ENCODE measurements at places on chromosomes 2 and 18.

GRCh38 chr2:8146132-8147005 lies 535.5 kb upstream of the ID2 start:
- DNase-seq: no peak

DNA sequence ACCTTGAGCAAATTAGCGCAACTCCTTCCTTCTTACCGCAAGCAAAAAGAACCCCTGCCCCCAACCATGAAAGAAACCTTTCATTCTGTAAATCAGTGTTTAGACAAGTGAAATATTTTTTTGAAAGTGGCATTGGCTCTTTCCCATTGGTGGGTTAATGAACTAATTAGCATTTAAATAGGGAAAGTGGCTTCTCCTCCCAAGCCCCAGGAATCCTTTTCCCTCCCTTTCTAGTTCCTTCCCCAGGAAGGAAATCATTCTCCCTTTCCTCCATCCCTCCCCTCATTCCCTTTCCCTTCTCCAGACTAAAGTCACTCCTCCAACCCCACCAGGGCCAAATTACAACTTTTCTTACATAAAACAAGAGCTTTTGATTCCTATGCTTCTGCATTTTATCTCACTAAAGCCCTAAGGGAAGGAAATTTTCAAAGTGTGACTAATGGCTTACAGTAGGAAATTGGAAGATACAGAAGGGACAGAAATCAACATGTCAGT lies 22.9 kb upstream of the TYMS start:
- no peak for DNase-seq

DNA sequence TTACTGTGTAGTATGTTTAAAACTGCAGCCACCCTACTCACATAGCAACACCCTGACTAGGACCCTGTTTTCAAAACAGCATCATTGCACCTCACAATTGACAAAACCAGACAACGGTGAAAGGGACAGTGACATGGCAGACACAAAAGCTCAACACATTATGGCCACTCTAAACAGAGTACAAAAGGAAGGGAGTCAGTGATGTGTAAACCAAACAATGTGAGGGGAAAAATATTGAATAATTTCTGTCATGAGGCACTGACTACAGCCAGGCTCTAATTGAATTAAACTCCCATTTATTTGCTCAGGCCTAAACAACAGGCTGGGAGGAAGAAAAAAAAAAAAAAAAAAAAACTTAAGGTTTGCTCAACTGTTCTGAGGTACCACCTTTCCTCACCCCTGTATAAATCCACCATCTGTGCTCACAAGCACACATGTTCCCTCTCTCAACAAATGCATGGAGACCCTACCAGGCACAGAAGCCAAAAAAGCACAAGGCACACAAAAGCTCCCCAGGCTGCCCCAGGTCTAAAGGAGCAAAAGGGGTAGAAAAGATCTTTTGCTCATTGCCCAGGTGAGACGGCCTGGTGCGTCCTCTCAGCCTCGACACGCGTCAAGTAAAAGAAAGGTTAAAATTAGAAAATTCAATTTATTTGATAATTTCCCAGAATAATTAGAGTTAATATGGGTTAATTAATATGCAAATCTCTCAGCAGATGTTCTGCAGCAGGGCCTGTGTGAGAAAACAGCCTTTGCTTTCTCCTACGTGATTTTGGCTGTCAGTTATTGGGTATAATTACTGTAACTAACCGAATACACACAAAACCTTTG lies 80.9 kb downstream of the ZEB2 start:
- no peak for DNase-seq

DNA sequence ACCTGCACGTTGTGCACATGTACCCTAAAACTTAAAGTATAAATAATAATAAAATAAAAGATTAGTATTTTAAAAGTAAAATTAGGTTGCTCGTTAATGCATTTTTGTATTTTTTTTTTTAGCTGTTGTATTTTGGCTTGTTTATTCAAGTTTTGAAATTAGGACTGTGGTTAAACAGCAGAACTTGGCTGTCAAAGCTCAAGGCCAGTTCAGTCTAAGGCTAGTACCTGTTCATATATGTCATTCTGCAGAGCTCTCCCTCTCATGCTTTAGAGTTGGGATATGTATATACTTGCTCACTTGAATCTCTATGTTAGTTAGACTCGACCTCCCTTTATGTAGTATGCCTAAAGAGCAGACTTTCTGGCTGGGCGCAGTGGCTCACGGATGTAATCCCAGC lies 32.7 kb downstream of the MOB4 start:
- no peak for DNase-seq

GRCh38 chr2:105397025-105397722 lies 1.7 kb downstream of the FHL2 start:
- DNase-seq: no peak

- no peak for DNase-seq
These were observed 77.1 kb downstream of the BCL11A start for GRCh38 chr2:60476206-60476954.

DNA sequence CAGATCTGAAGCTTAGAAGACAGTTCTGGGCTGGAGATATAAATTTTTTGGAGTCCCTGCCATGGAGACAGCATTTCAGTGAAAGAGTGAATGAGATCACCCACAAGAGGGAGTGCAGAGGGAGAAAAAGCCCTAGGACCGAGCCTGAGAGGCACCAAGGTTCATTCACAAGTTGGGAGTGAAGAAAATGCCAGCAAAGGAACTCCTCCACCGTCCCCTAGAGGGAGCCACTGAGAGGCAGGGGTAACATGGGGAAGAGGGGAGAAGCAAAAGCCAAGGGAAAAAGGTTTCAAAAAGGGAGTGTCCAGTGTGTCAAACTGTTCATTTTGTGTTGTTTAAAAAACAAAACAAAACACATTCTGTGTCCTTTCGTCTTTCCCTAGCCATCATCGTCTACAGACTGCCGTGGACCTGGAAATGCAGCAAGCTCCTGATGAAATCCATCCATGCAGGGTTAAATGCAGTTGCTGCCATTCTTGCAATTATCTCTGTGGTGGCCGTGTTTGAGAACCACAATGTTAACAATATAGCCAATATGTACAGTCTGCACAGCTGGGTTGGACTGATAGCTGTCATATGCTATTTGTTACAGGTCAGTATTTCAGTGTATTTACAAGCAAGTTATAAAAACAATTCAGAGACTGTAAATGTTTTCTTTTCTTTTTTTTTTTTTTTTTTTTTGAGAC lies 19.1 kb downstream of the CYBRD1 start:
- DNase-seq: no peak

- DNase-seq: no peak
These were observed 1060.0 kb upstream of the DDX18 start for GRCh38 chr2:116754381-116755101.

DNA sequence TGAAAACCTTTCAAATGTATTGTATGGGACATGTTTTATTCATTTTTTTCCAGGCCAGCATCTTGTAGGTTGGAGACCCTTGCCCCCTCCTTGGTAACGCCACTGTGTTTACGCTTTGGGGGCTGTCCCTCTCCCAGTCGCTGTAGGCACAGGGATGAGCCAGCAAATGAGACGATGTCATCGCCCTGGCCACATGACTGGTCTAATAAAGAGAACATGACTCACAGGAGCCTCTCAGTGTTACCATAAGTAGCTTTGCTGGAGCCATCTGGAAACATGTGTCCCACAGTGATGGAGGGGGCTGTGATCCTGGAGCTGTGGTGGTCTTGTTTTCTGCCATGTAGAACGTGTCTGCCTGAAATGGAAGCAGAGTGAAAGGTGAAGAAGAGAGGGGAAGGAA lies 78.9 kb downstream of the CD8B2 start:
- DNase-seq: no peak

DNA sequence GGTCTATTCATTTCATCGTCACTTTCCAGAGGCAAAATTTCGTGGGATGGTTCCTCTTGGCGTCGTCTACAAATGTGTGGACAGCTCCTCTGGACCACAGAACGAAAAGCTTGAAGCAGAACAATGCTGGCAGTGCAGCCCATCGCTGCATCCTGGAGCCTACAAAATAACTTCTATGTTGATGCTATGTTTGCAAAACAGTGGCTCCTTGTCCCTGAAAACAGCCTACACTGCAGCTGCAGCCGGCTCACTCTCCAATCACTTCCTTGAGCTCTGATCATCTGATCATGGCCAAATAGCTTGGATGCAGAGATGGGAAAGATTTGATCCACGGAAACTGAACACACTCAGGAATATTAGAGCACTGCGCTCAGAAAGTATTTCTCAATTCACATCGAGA lies 60.0 kb downstream of the DOCK10 start:
- no peak for DNase-seq

DNA sequence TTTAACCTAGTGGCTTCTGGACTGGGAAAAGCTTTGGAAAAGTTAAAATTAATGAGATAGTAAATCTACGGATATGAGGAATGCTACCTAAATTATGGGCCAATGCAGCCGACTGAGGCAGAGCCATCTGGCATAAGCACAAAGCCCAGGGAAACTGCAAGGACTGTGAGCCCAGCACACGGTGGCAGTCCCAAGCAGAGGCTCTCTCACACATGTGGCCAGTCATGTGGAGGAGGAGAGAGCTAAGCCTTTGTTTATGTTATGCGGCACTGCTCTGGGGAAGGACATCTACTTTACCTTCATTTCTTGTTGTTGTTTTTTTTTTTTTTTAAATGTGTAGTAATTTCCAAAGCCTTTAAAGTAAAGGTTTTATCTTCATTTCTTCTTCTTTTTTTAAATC lies 267.0 kb downstream of the STK39 start:
- DNase-seq: no peak

GRCh38 chr18:7662866-7663265 lies 95.8 kb downstream of the PTPRM start:
- DNase-seq: no peak

- DNase-seq: no peak
These were observed 204.8 kb downstream of the TFCP2L1 start for GRCh38 chr2:121080013-121080772.

DNA sequence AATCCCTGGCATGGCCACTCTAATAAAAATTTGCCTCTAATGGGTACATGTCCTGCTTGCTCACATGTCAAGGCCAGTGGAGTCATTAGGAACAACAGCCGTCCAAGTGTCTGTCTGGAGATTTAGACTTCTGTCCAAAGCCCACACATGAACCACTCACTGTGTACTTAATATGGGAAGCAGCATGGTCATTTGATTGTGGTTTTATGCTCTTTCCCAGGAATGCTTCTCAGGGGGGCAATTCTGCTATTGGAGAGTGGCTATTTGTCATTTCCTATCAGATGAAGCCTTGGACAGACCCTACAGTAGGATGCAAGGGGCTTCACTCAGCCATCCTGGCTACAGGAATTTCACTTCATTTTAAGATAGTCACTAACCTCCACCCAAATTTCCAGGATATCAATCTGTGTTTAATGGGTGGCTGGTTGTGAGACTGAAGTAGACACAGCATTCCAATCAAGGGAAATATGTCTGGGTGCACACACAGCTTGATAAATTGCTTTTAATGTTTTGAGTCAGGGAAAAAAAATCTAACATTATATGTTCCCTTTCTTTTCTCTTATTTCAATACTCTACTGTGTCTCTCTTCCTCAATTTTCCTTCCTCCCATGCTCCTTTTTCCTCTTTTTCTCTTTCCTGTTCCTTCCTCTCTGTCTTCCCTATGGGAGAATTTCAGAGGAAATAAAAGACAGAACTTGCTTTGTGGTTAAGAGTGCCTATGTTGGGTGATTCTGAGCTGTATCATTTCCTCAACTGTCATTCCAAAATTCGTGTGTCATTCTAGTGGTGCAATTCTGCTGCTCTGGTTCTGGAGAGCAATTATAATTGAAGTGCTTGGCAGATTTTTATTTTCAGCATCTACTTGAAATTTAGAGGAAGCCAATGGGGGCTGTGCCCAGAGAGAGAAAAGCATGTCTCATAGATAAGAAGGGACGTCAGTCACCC lies 320.1 kb downstream of the OSR1 start:
- no peak for DNase-seq

GRCh38 chr2:231221761-231222160 lies 23.3 kb downstream of the ARMC9 start:
- DNase-seq: no peak

- no peak for DNase-seq
These were observed 75.1 kb downstream of the MBD5 start for GRCh38 chr2:148096012-148096411.

- DNase-seq: no peak
These were observed 47.5 kb upstream of the SLC8A1 start for GRCh38 chr2:40499437-40499836.

DNA sequence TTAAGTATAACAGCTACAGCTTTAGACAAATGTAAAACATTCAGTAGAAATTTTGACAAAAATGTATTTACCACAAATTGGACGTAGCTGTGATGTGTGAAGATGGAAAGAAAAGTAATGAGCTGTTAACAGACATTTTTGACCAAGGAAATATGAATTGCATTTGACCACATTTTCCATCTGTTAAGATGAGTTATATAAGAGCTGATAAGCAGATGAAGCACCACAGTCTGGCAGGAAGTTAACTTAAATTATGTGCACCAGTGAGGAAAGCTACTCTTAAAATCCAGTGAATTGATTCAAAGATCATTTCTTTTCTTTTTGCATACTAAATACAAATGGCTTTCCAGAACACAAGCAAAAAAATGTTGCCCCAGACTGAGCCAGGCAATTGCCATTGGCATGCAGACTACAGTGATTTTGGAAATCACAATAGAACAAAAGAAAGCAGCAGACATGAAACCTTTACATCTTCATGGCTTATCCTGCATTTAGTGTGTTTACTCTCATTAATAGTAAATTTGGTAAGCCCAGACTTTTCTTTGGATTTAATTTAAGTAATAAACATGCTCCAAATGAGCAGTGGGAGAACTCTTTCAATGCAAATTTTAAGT lies 493.7 kb downstream of the TMX3 start:
- DNase-seq: no peak

DNA sequence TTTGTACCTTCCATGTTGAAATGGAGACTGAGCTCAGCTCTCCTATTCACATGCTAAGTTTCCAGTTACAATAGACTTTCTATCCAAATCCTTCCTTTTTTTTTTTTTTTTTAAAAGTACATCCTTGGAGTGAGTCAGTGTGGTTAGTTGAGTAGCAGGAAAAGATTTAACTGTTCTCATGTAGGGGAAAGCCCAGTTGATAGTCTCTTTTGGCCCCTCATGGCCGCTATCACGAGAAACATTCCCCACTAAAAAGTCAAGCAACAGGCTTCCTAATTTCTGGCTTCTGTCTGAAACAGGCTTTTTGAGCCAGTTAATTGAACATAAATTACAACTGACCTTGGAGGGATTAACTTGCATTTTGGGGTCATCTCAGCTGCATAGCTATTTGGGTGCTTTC lies 161.3 kb downstream of the MEIS1 start:
- no peak for DNase-seq

DNA sequence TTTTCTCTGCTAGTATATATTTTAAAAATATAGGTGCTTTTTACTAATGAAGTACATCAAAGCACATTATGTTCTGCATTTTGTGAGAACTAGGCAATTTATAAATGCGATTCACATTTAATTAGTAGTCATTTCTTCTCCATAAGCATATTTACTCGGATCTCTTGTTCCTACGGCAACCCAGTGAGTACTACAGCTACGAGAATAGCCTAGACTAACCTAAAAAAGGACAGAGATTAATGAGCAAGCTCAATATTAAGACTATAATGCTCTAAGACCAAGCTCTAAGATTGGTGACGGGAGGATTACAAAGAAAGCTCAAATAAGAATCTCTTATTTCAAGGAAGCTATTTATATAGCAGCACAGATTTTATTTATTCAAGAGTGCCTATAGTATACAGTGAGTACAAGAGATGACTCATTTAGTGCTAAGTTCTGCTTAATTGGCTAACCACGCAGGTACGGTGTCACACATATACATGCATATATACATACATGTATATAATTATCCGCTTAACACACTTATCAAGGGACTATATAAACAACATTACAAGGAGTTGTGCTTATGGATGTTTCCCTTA lies 364.7 kb downstream of the GPD2 start:
- DNase-seq: no peak

GRCh38 chr2:64018701-64019082 lies 536 bp downstream of the VPS54 start:
- DNase-seq: no peak

- no peak for DNase-seq
These were observed 653.5 kb upstream of the LRRTM4 start for GRCh38 chr2:78175645-78176044.

Measured in cerebellar nuclear complex (tissue), 1 donor.